ENCODE measurements at places on chromosomes 1 and 21. TPM values are rescaled to one million over a fixed set of nuclear protein-coding genes. Genes with fewer than 3 reads are reported as not detected.

ZNF648 gene
- 0.20 TPM for total RNA-seq

CYYR1 gene
- 38.3 TPM for total RNA-seq

LRRN2 gene
- total RNA-seq, result 1.3 TPM

REN gene
- 0.28 TPM for total RNA-seq

PADI2 gene
- total RNA-seq, result 2.1 TPM

GFI1 gene
- 2.5 TPM for total RNA-seq

EVA1B gene
- 31.2 TPM for total RNA-seq

OR10R2 gene
- total RNA-seq, result not detected

CATSPERE gene
- 2.0 TPM for total RNA-seq

TRIM33 gene
- total RNA-seq, result 102 TPM

TAF12 gene
- total RNA-seq, result 15.2 TPM

- no peak overlapping the region for H3K27ac ChIP-seq
- no peak for DNase-seq
- no peaks in the 10 kb centered on the region for H3K36me3 ChIP-seq
- no peaks in the 10 kb centered on the region for H3K27me3 ChIP-seq
Measured at GRCh38 chr1:50681931-50682330, 258.7 kb upstream of the DMRTA2 start.

DNA sequence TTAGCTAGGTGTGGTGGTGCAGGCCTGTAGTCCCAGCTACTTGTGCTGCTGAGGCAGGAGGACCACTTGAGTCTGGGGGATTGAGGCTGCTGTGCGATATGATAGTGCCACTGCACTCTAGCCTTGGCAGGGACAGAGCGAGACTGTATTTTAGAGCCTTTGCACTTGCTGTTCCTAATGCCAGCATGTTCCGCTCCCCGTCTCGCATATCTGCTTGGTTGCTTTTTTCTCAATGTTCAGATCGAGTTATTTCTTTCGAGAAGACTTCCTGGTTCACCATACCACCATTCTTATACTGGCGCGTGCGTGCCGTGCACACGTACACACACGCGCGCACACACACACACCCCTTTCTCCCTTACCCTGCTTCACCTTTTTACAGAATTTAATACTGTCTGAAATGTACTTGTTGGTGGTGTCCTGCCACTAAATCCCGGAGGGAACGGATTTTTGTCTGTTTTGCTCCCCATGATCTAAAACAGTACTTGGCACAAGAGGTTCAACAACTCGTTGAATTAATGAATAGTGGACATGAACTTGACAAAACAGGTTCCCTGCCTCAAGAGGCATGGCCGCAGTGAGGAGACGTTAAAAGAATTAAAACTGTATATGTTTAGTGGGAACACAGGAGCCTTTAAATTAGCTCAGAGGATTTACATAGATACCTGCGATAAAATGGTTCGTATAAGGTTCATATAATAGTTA is 1.1 kb upstream of the RPRD2 start:
- no peak for DNase-seq
- no peaks in the 10 kb centered on the region for H3K36me3 ChIP-seq
- H3K4me1 ChIP-seq, result peaks cover 12% of the 10 kb centered on the region
- peak overlapping the region; percentile 43 for H3K27ac ChIP-seq
- H3K4me3 ChIP-seq, result no peak overlapping the region
- no peaks in the 10 kb centered on the region for H3K27me3 ChIP-seq

- no peaks in the 10 kb centered on the region for H3K4me1 ChIP-seq
- no peaks in the 10 kb centered on the region for H3K27me3 ChIP-seq
- H3K36me3 ChIP-seq, result no peaks in the 10 kb centered on the region
- no peak overlapping the region for H3K4me3 ChIP-seq
Measured at GRCh38 chr1:114338191-114338890, 172.7 kb downstream of the TRIM33 start.

DNA sequence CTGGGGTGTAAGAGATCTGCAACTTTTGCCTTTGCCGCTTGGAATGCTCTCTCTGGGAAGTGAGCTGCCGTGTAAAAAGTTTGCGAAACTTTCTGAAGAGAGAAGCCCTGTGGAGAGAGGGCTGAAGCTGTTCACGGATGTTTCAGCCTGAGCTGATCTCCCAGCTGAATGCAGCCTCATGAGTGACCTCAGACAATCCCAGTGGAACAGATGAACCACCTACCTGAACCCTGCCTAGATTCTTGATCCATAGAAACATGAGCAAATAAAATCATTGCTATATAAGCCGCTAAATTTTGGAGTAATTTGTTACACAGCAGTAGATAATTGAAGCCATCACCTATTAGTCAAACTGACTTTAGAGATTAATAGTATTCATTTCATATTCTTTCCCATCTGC is 4.4 kb upstream of the ALG6 start:
- no peak overlapping the region for H3K27ac ChIP-seq
- no peaks in the 10 kb centered on the region for H3K36me3 ChIP-seq

GRCh38 chr1:86913896-86914600 is at the start of gene SELENOF:
Gene SELENOF, minus strand, starts transcription at chr1:86914126. Its CDS starts 15 bp downstream, at chr1:86914111.
- no peaks in the 10 kb centered on the region for H3K27me3 ChIP-seq
- H3K27ac ChIP-seq, result peak within 1 kb of the TSS; percentile 97
- DNase-seq, result peak; percentile 100
- H3K4me3 ChIP-seq, result peak within 1 kb of the TSS; percentile 95
- no peaks in the 10 kb centered on the region for H3K4me1 ChIP-seq

- DNase-seq, result no peak
- H3K27me3 ChIP-seq, result no peaks in the 10 kb centered on the region
- H3K36me3 ChIP-seq, result no peaks in the 10 kb centered on the region
- peaks cover 4% of the 10 kb centered on the region for H3K4me1 ChIP-seq
Measured at GRCh38 chr1:97163591-97164275, 442.1 kb downstream of the PTBP2 start.

DNA sequence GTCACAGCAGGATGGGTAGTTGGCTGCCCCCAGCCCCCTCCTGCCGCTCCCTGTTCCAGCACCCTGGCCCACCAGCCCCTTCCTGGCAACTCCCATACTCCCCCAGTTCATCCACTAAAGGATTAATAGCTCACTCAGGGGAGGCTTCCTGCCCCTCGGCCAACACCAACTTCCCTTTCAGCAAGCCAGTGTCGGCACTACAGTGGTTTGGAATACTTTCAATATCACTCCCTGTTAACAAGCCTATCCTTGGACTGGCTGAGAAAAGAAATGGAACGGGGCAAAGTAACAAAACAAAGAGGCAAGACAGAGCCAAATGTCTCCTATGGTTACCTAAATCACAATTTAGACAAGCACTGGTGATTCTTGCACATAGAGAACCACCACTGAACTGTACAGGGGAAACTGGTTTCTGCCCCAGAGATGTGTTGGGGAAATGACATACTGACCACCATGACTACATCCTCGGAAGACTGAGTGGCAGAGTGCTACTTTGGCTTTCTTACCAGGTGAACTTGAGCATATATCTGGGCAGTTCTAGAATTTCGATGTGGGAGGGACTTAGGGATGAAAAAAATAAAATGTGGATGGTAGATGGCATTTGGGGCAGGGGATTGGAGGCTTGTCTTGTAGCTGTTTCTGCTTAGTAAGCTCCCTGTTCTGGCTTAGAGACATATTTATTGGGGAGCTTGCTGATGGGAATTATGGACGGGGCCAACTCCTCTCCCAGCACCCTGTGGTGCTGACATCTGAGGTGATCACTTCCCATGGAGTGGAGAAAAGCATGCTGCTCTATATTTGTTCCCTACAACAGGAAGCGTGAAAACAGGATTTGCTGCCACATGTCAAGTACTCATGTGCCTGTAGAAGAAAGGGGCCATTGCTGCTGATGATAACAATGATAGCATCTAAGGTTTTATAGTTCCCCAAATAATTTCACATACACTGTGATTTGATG is 7.1 kb upstream of the CAPN2 start:
- H3K36me3 ChIP-seq, result no peaks in the 10 kb centered on the region
- peak; percentile 79 for DNase-seq

DNA sequence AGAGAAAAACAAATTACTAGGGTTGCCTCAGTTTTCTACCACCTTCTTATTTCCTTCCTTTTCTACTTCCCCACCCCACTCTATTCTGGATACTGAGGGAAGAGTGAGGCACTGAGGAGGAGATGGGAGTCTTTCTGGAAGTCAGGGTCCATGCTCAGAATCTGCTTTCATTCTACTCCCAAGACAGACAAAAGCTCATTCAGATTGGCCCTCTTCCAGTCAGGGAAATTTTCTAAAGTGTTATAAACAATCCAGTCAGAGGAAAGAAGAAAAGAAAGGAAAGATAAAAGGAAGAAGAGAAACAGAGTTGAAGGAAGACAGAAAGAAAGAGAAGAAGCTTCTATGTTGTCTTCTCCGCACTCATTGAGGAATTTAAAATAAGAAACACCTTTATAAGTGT is 228.6 kb downstream of the COP1 start:
- no peak overlapping the region for H3K27ac ChIP-seq
- H3K4me1 ChIP-seq, result no peaks in the 10 kb centered on the region
- DNase-seq, result peak; percentile 52
- H3K36me3 ChIP-seq, result peaks cover 13% of the 10 kb centered on the region

DNA sequence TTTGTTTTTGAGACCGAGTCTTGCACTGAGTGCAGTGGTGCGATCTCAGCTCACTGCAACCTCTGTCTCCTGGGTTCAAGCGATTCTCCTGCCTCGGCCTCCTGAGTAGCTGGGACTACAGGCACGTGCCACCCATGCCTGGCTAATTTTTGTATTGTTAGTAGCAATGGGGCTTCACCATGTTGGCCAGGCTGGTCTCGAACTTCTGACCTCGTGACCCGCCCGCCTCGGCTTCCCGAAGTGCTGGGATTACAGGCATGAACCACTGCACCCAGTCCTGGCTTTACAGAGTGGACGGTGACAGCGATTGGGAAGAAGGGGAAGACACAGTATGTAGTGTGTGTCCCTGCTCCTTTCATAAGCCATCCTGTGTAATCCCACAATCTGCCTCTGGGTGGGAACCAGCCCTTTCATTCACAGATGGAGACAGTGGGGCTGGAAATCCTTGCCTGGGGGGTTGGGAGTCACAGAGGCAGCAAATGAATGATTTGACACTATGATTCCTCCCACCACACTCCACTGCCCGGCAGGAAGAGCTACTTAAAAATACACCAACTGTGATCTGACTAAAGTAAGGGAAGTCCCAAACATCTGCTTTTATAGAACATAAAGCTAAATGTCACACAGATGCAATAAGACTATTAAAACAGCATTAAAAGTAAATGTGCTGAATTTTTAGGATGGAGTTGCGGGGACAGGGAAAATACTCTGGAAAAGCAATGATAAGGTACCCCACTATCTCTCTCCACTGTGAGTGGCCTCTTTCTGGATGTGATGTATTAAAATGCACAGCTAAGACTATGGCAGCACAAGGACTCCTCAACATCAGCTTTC is 4.5 kb downstream of the PARP1 start:
- H3K36me3 ChIP-seq, result peaks cover 27% of the 10 kb centered on the region
- no peak overlapping the region for H3K4me3 ChIP-seq
- DNase-seq, result no peak
- H3K4me1 ChIP-seq, result peaks cover 27% of the 10 kb centered on the region
- H3K27me3 ChIP-seq, result no peaks in the 10 kb centered on the region
- no peak overlapping the region for H3K27ac ChIP-seq

DNA sequence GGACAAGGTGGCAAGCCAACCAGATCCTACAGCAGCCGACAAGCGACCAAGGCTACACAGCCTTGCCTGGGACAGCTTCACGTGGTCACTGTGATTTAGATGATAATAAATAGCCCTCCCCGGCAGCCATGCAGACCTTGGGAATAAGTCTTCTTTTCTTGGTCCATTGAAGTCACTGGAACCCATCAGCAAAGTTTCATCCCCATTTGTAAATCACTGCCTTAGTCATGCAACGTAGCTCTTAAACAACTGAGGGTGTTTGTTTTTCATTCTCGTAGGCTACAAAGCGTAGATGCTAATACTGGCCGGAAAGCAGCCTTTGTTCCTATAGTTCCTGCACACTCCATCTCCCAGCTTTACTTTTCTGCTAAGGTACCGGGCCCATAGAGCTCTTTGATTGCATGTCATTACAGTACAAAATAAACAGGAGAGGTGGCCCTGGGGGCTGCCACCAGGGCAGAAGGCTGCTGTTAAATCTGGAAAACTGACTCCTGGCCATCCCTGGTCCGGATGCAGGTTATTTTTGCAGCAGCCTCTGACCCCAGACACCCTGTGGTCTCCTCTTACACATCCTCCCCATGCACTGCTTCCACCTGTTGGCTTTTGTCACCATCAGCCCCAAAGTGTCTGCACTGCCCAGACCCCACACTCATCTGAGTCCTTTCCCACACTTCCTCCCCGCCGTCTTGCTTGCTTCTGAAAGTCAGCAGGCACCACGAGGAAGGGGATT is 105.5 kb downstream of the TOMM20 start:
- H3K27ac ChIP-seq, result no peak overlapping the region
- no peaks in the 10 kb centered on the region for H3K4me1 ChIP-seq
- no peaks in the 10 kb centered on the region for H3K27me3 ChIP-seq
- no peak for DNase-seq
- H3K36me3 ChIP-seq, result no peaks in the 10 kb centered on the region
- no peak overlapping the region for H3K4me3 ChIP-seq

- no peak for DNase-seq
- H3K27ac ChIP-seq, result no peak overlapping the region
- H3K4me1 ChIP-seq, result no peaks in the 10 kb centered on the region
- H3K27me3 ChIP-seq, result no peaks in the 10 kb centered on the region
- no peak overlapping the region for H3K4me3 ChIP-seq
- H3K36me3 ChIP-seq, result no peaks in the 10 kb centered on the region
Measured at GRCh38 chr1:47616036-47616435, 178.2 kb downstream of the FOXD2 start.
